ENCODE measurements at places on chromosomes 3 and 15.

- no peak for DNase-seq
These were observed 42.0 kb downstream of the WWTR1 start for GRCh38 chr3:149615731-149616221.

GRCh38 chr3:22297436-22297835 is 546.4 kb upstream of the ZNF385D start:
- DNase-seq, result no peak

GRCh38 chr3:33360136-33360825 is 79.9 kb downstream of the UBP1 start:
- DNase-seq, result no peak

DNA sequence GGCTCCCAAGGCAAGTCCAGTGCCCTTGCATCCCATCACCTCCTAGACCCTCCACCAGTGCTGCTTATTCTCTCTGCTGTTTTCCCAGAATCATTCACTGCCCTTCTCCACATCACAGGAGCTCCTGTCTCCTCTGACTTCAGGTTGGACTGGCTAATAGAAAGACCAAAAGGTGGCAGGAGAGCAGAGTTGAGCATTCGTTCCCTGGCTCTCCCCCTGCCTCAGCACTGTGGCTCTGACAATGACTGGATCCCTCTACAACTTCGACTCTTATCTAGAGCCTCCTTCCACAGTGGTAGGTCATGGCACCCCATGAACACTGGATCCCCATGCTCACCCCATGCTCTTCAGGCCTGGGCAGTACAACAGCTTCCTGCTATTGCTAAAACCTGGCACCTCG is 243.6 kb downstream of the LRRN1 start:
- no peak for DNase-seq

- no peak for DNase-seq
These were observed 360.2 kb upstream of the NR2F2 start for GRCh38 chr15:95970326-95970725.

Data from midbrain (tissue), 1 donor.